Astrocyte of the cerebellum (primary cell): ENCODE measurements at places on chromosomes 7 and 10.

GRCh38 chr7:133999178-133999577 lies 128.0 kb upstream of the LRGUK start:
- no peak for DNase-seq

DNA sequence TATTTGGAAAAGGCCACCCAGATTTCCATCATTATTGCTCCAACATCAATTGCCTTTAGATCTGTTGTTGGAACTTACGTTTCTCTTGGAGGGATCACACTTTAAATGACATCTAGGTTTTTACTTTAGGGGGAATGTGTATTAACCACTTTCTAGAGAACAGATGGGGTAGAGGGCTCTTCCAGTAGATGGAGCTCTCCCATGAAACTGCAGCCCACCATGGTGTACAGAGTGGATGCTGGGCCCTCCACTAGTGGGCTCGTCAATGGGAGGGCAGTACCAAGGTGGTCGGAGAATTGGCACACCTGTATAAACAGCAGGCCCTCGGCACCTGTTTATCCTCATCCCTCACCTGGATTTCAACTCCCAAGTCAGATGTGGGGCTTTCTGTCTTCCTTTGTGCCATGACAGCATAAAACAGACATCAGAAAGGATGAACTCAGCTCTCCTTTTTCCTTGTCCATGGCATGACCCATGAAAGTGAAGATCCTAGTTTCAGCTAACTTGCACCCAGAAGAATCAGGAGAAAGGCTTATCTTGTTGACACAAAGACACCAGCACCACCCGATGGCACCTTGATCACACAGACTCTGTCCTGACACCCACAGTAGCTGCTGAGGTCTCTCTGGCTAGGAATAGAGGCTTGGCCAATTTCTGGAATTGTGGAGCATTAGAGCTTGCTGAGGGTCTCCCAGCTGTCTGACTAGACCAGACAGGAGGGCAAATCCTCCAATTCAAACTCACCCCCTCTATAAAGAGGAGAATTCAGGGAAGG lies 150.5 kb downstream of the CYP26A1 start:
- no peak for DNase-seq

DNA sequence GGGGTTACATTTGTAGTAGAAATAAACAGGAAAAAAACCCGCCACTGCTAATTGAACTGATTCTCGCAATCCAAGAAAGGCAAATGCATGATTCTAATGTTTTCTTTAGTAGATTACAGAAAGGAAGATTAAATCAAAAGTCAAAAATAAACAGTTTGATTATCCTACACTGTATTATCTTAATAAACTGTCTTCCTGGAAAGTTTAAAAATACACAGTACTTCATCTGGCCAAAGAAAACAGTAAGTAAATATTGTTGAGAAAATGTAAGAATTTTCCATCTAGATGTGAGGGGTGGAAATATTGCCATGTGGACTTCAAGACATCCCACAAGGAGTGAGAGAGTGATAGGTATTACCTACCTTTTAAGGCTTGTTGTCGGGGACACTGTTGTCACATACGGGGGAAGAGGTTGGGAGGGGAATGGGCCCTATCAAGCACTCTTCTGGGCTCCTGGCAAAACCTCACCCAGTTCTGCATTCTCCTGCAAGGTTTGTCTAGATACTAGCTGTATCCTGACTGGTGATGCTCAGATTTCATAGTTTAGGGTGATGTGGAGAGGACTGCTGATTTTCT lies 17.8 kb downstream of the GRK5 start:
- no peak for DNase-seq

- DNase-seq, result no peak
These were observed 152.4 kb upstream of the NEBL start for GRCh38 chr10:21049482-21049881.

- DNase-seq, result no peak
These were observed 467.7 kb downstream of the PLXNA4 start for GRCh38 chr7:132108563-132108962.

DNA sequence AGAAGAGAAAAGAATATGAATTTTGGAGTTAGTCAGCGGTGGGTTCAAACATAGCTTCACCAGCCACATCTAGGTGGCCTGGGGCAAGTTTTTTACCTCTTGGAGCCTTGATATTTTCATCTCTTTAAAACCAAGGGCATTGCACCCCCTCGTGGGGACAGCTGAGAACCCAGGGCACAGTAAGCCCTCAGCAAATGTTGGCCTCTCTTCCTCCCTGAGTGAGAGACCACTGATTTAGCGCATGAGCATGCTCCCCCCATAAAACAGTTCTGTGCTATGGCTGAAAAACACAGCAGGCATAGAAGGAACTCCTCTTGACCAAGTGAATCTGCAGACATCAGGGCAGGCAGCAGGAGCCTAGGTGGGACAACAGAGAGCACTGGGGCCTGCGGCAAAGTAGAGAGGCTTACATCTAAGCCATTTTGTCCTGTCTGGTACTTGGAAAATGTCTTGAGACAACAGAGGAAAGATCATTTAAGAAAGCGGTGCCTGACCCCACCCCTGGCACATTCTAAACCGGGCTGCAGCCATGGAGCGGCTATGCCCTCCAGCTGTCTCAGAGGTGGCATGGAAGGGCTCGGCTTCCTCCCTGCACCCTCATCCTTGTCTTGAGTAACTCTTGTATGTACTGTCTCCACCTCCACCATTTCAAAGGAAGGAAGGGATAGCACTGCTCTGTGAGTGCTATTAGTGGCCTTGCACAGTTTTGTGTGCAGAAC lies 94.7 kb downstream of the ARHGAP22 start:
- DNase-seq, result no peak

DNA sequence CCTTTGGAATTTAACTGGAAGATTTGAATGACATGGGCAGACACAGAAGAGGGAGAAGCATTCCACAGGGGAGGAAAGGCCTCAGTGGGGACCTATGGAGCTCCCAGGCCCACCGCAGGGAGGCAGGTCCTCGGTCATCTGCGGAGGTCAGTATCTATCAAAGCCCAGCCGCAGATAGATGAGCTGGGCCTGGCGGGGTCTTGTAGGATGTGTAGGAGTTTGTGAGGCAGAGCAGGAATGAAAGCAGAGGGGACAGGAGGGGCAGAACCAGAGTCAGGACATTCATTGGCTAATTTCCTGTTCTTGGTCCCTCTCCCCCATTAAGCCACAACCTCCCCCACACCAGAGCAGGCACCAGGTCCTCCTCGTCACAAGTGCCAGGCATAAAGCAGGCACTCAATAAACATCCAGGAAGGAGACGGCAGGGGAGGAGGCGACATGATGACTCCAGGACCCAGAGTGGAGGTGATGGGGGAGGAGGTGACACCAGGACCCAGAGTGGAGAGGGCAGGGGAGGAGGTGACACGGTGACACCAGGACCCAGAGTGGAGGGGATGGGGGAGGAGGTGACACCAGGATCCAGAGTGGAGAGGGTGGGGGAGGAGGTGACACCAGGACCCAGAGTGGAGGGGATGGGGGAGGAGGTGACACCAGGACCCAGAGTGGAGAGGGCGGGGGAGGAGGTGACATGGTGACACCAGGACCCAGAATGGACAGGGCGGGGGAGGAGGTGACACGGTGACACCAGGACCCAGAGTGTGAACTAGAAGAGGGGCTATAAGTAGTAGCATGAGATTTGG lies 83.7 kb upstream of the PDGFA start:
- DNase-seq, result no peak

DNA sequence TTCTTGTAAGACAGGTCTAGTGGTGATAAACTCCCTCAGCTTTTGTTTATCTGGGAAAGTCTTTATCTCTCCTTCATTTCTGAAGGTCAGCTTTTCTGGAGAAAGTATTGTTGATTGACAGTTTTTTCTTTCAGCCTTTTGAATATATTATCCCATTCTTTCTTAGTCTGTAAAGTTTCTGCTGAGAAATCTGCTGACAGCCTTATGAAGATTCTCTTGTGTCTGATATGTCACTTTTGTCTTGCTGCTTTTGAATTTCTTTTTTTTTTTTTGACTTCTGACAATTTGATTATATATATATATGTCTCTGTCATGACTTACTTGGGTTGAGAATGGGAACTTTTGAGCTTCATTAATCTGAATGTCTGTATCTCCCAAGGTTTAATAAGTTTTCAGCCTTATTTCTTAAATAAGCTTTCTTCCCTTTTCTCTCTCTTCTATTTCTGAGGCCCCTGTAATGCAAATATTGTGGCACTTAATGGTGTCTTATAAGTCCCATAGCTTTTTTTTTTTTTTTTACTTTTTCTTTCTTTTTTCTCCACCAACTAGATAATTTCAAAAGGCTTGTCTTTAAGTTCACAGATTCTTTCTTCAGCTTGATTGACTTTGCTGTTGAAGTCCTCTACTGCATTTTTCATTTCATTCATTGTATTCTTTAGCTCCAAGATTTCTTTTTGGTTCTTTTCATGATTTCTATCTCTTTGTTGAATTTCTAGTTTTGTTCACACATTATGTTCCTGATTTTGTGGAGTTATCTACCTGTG lies 81.4 kb upstream of the IL6 start:
- DNase-seq, result no peak

DNA sequence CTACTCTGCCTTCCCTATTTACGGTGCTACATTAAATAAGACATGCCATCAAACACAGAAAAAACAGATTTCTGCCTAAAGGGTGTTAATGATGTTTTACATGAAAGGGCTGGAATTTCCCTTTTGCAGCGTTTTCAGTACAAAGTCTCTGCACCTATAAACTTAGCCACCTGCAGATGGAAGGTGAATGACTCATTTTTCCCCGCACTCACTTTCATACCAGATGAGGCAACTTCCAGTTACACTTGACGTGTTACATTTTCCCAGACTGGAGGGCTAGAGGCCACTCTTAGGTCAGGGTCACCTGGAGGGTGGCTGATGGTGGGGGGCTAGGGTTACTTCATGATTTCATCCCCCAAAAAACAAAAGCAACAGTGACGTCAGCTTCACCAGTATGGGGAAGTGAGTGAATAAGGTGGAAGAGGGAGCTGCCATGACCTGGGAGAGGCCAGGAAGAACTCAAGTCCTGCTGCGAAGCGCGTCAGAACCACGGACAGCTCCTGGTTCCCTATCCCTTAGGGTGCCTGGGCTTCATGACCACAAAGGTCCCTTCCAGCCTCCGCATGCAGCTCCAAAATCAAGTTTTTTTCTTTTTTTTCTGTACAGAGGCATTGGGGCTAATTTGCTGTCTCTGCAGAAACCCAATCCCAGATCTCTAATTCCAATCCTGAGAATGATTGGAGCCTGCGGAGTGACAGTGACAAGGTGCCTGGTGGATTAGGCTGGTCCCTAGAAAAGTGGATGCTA lies 94.0 kb downstream of the ADARB2 start:
- DNase-seq, result no peak

DNA sequence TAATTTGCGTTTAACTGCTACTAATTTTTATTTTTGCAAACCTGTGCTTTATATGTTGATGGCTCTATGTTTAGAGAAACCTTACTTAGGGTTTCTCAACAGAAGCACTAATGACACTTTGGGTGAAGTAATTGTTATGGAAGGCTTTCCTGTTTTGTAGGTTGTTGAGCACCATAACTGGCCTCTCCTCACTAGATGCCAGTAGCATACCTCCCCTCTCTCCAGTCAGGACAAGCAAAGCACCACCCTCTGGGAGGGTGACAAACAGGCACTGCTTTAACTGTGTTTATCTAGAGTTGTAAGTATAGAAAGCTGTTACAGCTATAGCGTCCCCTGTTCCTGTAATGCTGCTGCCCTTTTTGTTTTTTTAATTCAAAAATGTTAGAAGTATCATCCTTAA lies 60.9 kb downstream of the WAC start:
- DNase-seq, result no peak
